Activated CD4-positive, alpha-beta memory T cell treated with anti-CD3 and anti-CD28 coated beads for 36 hours (primary cell): ENCODE measurements at places on chromosomes 4 and X.
A peak's percentile ranks its signal among the peaks of the same experiment; 100 is the strongest.

- peak; percentile 56 for DNase-seq
Measured at GRCh38 chrX:155819966-155820491, 61.1 kb upstream of the VAMP7 start.

DNA sequence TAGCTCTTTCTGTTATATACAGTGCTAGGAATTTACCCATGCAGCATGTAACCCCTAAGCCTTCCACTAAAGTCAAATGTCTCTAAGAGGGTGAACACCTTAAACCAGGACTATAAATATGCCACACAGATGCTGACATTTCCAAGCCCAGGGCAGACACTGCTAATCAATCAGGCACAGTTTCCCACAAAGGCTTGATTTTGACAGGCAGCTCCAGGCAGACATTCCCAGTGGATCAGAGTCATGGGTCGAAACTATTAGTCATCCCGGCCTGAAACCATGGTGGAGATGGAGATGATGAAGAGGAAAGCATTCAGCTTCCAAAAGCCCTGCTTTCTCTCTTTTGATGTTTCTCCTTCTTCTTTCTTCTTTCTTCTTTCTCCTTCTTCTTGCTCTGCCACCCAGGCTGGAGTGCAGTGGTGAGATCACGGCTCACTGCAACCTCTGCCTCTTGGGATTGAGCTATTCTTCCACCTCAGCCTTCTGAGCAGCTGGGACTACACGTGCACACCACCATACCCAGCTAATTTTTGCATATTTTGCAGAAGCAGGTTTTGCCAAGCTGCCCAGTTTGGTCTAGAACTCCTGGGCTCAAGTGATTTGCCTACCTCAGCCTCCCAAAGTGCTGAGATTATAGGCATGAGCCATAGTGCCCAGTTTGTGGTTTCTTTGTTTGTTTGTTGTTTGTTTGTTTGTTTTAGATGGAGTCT lies 21.0 kb upstream of the SORCS2 start:
- DNase-seq = no peak

DNA sequence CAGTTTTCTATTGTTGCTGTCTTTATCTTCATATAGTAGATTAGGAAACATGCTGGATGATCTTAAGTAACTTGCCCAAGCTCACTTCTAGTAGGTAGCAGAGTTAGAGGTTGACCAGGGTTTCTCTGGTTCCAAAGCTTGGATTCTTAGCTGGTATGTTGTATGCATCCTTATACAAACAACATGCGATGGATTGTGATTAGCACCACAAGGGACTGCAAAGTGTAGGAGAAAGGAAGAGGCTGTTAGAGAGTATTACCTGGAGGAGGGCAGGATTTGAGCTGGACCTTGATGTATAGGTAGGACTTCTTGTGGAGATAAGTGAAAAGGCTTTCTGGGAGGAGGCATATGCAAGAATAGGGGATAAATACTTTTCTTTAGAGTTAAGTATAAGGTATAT lies 5.6 kb downstream of the STIM2 start:
- no peak for DNase-seq

DNA sequence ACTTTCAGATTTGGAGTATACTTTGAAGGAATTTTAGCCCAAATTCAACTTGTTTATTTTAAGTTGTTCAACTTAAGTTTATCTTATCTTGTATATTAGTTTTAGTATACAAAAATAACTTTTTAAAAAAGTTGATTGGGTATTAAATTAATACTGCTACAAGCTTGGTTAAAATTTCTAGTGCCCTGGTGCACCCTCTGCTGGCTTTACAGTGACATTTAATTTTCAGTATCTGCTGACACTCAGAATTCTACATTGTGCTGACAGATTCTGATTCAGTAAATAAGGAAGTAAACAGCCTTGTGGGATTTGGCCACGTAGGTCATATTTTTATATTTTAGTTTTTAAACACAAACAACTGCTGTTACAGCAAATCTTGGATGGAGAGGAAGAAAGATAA lies 2.9 kb downstream of the EDA start:
- peak; percentile 11 for DNase-seq

DNA sequence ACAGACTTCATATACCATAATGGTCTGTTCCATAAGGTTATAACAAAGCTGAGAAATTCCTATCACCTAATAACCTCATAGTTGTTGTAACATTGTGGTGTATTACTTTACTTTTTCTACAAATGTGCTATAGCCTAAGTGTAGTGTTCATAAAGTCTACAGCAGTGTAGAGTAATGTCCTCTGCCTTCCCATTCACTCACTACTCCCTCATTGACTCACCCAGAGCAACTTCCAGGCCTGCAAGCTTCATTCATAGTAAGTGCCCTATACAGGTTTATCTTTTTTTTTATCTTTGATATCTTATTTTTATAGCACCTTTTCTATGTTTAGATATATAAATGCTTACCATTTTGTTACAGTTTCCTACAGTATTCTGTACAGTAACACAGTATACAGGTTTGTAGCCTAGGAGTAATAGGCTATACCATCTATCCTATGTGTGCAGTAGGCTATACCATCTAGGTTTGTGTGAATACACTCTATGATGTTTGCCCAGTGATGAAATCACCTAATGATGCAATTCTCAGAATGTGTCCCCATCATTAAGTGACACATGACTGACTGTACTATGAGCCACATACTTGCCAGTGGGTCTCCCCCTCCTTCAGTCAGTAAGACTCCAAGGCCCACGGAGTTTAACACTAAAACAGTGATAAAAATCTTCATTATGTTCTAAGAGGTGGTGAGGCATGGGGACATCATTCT lies 299.9 kb downstream of the UNC5C start:
- DNase-seq = peak; percentile 19

GRCh38 chr4:140675599-140676231 lies 80.5 kb downstream of the TBC1D9 start:
- DNase-seq = no peak

DNA sequence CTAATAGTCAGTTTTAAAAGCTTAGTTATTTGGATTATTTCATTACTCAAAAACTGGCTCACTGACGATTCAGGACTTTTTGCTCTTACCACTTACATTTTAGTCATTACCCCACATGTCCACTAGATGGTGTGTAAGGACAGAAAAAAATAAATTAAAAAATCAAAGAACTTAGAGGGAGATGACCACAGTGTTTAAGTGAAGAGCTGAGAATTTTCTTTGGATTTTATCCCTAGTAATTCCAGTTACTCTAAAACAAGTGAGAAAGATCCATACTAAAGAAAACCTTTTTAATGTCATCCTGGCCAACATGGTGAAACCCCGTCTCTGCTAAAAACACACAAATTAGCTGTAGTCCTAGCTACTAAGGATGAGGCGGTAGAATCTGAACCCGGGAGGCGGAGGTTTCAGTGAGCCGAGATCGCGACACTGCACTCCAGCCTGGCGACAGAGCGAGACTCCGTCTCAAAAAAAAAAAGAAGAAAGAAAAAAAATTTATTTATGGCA lies 26.4 kb upstream of the TMPRSS11B start:
- DNase-seq = no peak

- no peak for DNase-seq
Measured at GRCh38 chr4:163548481-163549243, 54.2 kb downstream of the TMA16 start.

- DNase-seq = no peak
Measured at GRCh38 chr4:44157611-44158277, 290.9 kb downstream of the KCTD8 start.

DNA sequence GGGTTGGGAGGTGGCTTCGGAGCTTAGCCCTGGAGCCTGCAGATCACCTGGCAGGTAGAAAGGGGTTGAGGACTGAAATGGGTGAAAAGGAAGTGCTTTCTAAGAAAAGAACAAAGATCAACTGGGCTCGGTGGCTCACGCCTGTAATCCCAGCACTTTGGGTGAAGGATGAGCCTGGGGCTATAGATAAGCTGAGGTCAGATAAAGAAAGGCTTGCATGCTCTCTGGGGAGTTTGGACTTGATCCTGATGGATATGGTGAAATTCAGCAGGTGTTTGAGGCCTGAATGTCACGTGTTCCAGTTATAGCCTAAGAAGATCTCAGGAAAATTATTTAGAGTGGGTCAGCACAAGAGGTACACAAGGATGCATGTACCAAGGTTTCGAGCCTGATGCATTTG lies 40.8 kb downstream of the SLC34A2 start:
- no peak for DNase-seq

DNA sequence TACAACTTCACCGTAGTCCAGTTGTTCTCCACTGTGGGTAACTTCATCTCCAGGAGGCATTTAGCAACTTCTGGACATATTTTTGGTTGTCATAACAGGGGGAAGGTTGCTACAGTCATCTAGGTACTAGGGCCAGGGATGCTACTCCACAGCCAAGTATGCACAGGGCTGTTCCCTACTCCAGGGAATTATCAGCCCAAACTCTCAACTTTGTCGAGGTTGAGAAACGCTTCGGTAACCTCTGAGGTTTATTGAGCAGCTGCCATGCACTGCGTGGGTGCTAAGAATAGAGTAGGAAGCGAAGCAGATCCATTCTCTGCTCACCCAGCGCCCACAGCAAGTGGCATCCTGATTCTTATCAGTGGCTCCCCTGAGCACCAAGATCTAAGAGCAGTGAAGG lies 8.2 kb downstream of the FGFBP1 start:
- peak; percentile 12 for DNase-seq

DNA sequence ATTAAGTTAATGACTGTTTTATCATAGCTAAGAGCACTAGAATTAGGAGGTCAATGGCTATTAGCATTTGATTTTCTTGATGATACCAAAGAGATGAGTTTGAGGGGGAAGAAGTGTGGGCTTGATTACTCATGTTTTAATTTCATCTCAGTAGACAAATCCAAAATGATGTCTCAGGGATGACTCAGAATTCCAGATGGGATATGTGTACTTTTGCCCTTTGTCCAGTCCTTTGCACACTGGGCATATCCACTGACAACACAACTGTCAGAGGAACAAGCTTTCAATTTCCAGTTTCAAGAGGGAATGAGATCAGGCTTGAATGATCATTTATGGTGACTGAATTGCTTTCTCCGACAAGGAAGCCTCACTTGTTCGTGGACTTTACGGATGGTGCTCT lies 325.3 kb upstream of the FTHL17 start:
- DNase-seq = no peak

- DNase-seq = no peak
Measured at GRCh38 chr4:11912886-11913285, 484.2 kb upstream of the HS3ST1 start.

- DNase-seq = no peak
Measured at GRCh38 chrX:151780621-151781020, 46.1 kb downstream of the CNGA2 start.

- no peak for DNase-seq
Measured at GRCh38 chrX:72088761-72089160, 43.0 kb downstream of the RTL5 start.

GRCh38 chr4:76458825-76459224 lies 23.8 kb downstream of the SHROOM3 start:
- DNase-seq = no peak

- no peak for DNase-seq
Measured at GRCh38 chr4:185117300-185117934, 25.6 kb upstream of the SLC25A4 start.

DNA sequence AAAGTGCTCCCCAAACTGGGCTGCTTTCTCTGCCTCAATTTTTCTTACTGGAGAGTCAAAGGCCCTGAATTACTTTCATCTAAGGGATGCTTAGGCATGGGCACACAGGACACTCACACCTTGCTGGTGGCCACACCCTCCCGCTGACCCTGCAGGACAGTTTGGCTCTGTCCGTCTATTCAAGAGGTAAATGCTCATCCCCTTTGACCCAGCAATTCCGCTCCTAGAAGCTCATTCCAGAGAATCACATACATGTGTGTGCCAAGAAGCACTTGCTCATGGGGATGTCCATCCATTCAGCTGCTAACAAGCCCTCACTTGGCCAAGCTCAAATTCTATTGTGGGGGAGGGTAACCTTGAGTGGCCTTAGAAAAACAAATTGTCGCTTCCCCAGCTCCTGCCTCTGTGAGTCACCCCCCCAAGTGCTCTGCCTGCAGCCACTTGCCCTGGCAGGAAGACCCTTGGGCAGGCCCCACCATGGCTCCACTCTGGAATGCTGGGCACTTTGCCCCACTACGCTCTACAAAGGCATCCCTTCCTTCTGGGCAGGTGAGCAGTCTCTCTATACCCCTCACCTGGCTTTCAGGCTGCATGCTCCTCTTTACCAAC lies 54.5 kb downstream of the HTRA3 start:
- no peak for DNase-seq

- no peak for DNase-seq
Measured at GRCh38 chr4:147328189-147328588, 152.7 kb upstream of the EDNRA start.

DNA sequence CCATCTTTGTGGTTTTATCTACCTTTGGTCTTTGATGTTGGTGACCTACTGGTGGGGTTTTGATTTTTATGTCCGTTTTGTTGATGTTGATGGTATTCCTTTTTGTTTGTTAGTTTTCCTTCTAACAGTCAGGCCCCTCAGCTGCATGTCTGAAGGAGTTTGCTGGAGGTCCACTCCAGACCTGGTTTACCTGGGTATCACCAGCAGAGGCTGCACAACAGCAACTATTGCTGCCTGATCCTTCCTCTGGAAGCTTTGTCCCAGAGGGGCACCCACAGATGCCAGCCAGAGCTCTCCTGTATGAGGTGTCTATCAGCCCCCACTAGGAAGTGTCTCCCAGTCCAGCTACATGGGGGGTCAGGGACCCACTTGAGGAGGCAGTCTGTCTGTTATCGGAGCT lies 199.3 kb upstream of the WDFY3 start:
- no peak for DNase-seq

DNA sequence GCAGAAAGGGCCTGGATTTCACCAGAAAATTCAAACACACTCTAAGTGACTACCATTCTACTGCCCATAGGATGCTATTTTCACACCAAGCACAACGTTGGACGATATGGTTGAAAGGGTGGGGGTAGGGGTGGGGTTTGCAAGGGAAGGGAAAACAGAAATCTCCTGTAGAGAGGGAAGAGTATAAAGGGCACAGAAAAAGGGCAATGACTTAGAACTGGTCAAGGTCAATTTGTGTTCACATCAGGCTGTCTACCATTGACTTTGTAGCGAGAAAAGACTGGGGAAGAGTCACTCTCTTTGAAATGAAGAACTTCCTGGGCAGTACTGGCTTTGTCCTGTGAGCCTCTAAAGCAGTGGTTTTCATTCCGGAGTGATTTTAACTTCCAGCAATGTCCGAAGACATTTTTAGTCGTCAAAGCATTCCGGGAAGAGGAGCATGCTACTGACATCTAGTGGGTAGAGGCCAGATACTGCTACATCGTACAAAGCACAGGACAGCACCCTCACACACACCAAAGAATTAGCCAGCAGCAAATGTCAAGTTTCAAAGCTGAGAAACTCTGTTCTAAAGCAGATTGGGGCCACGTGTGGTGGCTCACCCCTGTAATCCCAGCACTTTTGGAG lies 48.4 kb upstream of the SLC7A3 start:
- no peak for DNase-seq
